ENCODE measurements at places on chromosomes 11 and 22.
A peak's percentile ranks its signal among the peaks of the same experiment; 100 is the strongest.

DNA sequence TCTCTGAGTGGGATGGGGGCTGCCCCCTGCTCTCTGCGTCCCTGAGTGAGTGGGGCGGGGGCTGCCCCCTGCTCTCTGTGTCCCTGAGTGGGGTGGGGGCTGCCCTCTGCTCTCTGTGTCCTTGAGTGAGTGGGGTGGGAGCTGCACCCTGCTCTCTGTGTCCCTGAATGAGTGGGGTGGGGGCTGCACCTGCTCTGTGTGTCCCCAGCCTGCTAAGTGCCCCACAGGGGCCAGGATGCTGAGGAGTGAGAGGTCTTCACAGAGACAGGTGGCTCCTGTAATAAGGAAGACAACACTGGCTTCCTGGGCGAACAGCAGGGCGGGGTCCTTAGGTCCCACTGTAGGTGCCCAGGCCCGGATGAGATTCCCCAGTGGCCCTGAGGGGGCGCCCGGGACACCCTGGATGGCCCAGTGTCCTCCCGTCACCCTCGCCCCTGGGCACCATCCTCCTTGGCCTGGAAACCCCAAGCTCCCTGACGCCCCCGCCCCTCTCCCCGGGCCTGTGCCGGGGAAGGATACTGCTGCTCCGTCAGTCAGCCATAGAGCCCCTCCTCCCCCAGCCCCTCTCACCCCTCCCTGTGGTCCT is 3.8 kb upstream of the CCDC188 start:
- no peak for DNase-seq

DNA sequence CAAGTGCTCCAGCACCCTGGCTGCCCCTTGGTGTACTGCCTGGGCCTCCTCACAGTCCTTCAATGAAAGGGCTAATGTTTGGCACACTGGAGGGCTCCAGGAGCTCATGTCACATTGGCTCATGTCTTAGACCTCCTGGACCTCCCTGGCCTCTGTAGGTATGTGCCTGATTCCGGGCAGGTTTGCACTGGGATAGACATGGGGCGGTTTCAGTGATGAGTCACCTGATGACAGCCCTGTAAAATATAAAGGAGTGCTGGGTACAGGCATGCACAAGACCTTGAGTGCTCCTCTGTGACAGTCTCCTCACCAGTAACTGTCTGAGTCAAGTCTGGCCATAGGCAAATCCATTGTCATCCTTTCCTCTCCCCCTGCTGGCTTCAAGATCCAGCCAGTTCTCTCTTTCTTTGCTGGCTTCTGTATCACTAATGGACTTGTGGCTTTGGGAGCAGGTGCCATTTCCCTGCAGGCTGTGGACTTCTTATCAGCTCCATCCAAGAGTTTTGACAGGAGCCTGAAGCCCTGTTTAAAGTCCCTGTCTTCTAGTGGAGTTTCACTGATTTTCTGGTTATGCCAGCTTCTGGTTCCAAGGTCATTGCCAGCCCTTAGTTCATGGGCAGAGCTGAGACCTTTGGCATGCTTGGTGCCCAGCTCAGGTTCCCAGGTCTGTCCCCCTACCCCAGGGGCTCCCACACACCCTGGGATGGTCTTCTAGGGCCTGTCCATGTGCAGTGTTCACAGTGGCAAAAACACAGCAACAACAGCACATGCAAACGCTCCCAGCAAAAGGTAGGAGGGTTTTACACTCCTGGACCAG is 22.7 kb upstream of the P2RY2 start:
- no peak for DNase-seq

GRCh38 chr11:93526346-93526633 is 16.9 kb downstream of the SMCO4 start:
- no peak for DNase-seq

DNA sequence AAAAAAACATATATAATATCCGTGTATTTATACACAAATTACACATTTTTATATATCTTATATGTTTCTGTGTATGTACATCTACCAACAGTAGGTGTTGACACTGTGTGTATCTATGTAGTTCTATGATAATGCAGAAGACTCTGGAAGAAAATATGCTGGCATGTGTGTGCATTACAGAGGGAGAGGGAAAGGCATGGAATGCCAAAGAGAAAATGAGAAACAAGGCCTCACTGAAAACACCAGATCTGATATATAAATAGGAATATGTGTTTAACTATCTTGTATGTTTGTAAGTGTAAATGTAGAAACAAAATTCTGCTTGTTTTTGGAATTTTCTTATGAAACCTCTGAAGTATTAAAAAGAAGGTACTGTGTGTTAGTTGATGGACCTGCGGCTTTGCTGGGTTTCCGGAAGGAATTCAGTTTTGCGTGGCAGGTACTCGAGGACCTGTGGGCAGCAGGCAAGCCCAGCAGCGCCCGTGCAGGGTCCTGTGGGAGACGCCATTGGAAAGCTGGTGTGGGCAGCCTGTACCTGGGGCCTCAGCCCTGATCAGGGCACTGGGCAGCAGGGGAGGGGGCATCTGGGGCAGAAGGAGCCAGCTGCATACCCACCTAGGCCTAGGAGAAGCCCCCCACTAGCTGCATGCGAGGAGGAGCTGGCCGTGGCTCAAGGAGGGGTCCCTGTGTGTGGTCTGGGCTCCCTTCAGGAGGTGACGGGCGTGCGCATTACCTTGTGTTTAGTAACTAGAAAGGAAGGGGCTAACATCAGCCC is 7.6 kb upstream of the TRMU start:
- DNase-seq: no peak

GRCh38 chr11:112012874-112013273 is 12.3 kb upstream of the DLAT start:
- no peak for DNase-seq

DNA sequence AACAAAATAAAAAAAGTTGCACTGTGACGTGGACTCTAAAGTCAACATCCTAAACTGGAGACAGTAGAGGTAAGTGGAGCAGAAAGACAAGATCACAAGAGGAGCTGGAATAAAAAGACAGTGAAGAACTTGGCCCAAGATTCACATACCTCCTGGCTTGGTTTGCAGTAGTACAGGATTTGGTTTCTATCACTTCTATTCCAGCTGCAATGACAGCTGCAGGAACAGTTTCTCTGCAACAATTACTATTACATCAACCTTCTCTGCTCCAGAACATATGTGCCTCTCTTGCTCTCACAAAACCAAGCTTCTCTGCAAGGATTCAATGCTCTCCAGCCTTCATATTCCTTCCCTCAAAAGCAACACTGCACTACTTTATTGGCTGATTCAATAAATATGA is 7.8 kb upstream of the KDM2A start:
- DNase-seq: no peak

DNA sequence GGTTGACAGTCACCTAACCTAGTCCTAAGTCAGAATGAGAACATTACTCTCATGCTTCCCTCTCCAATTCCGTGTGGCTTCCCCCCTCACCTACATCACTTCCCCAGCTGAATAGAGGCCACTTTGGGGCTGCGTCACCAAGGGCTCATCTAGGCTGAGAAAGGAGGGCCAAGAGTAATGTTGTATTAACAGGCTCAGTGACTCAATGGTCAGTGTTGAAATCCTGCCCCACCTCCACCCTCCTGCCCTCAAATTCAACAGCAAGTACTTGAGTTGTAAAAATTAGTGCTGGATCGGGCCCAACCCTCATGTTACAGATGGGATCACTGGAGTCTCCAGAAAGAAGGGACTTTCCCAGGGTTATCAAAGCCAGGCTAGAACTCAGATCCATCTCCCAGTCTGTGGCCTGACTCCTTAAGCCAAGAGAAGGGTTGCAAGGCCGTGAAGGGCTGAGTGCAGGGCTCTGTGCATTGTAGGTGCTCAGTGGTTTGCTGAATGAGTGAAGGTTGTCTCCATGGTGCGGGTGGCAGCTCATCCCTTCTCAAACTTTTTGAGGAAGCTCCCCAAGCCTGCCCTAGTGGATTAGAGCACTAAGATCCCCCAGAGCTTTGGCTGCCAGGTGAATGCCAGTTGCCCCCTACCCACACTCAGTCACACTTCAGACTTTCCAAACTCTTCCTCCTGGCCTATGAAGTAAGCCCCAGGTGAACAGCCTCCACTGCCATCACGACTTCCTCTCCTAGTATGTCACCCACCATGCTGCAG is 3.2 kb downstream of the DGAT2 start:
- DNase-seq: peak; percentile 51

DNA sequence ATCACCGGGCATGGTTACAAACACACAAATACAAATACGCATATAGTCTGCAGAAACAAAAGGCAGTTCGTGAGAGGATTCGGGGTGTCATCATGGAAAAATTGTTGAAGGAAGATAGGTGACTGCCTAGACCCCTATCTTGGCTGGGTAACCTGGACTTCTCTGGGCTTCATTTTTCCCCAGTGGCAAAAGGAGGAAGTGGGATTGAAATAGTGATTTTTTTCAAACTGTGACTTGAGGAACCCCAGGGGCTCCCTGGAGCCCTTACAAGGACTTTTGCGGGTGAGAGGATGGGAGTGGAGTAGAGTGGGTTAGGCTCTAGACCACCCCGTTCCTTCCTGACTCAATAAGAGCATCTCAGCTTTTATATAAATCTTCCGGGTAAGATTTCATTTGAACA is 1.0 kb upstream of the ELF5 start:
- no peak for DNase-seq

- no peak for DNase-seq
Observed at GRCh38 chr11:57792060-57792541, 30.5 kb downstream of the CTNND1 start.

DNA sequence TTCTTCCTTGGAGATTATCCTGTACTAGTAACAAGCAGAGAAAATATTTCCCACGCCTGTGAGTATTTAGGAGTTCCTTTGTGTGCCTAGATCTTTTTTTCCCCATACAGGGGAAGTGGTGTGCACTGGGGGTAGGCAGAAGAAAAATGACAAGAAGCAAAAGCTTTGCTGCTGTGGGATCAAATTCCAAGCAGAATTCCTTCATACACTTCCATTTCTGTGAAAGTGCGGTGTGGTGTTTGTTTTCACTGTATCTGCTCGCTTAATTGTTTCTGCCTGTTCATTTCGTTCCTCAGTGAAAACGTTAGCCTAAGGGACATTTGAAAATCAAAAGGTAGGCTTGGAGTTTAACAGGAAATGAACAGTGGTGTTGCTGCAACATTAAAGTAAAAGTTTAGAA is 47.9 kb downstream of the BLID start:
- DNase-seq: no peak

GRCh38 chr11:2091112-2091746 is 48.0 kb downstream of the IGF2 start:
- DNase-seq: no peak

DNA sequence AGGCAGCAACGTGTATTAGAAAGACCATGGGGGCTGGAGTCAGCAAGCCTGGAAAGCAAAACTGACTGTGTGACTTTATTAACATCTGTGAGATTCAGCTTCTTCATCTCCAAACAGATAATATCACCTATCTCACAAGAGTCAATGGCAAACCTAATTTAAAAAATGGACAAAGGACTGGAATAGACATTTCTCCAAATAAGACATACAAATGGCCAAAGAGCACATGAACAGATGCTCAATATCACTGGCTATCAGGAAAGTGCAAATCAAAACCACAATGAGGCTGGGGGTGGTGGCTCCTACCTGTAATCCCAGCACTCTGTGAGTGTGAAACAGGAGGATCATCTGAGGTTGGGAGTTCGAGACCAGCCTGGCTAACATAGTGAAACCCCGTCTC is 69.6 kb downstream of the CLPB start:
- DNase-seq: no peak

DNA sequence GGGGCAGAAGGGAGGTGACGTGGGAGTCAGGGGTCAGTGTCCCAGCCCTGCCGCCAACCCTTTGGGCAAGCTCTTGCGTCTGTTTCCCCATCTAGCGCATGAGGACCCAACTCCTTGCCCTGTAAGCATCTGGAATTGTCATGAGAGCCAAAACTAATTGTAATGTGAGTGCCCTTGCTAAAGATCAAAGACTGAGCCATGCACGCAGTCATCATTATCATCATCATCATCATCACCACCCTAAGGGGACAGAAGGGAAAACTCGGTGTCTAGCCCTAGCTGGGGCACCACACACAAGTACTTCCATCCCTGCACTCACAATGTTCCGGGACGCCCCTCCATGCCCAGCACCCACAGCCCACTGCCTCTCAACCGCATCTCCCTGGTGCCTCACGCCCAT is 2.5 kb downstream of the LIF start:
- DNase-seq: no peak

DNA sequence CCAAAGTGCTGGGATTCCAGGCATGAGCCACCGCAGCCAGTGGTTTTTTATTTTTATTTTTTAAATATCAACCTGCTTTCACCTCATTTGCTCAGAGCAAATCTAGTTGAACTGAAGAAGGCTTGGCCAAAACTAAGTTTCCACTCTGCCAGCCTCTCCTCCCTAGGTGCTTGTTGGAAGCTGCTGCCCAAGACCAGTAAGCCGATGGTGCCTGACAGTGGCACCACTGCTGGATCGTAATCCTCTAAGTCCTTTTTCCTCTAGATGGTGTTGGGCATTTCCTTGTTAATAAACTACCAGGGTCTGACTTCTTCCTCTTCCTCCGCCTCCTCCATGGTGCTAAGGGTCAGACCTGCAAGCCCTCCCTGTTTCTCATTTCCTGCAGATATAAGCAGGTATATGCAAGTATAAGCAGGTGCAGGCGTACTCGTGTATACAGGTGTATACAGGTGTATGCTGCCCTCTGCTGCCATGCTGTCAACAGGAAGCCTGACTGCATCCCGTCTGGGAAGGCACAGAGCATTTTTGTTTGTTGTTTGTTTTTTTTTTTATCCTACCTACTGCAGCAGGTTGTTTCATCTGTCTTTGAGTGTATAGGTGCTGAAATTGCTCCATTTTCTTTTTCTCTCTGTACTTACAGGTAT is 1.6 kb downstream of the NADSYN1 start:
- DNase-seq: no peak

DNA sequence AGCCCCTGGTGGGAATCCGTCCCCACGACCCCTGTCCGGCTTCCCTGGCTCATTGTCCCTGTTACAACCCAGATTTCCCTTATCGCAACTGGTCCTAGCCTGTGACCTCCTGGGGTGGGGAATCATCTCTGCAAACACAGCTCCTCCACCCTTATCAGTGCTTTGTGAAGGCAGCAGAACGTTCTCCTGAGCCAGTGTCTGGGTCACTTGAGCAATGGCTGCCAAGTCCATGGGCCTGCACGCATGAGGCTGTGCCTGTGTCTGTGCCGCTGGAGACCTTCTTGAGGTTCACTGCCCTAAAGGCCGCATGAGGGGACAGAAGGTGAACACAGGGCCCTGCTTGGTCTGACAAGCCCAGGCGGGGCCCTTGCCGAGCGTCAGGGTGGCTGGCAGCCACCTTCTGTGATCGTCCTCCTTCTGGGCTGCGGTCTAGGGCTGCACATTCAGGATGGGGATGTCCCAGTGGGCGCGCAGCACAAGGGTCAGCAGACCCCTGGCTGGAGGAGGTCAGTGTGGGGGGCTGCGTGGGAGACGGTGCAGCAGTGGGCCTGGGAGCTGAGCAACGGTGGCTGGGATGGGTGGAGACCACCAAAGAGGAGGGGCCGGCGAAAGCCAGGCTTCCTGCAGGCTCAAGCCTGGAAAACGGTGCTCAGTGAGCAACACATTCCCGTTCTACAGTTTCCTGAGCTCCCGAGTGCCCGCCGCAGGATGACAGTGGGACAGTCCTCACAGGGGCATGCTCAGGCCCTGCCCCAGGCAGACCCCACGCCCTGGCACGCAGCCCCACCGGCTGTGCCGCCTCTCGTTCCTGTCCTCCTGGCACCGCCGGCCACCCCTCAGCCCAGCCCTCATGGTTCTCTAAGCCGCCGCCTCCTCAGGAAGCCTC is 74.1 kb downstream of the CDKN1C start:
- DNase-seq: no peak

- DNase-seq: peak; percentile 42
Observed at GRCh38 chr11:132028380-132029240, 658.2 kb downstream of the NTM start.

Measured in GM04503 (cell line).